Anterior cingulate cortex (tissue), 58 donors: ENCODE measurements at places on chromosomes 13 and 19.

GRCh38 chr19:41706741-41707501, 1.5 kb upstream of the CEACAM5 start:
- no peak for DNase-seq

GRCh38 chr13:36804588-36804987, 14.4 kb upstream of the RFXAP start:
- DNase-seq = no peak

- no peak for DNase-seq
These were observed 1.1 kb downstream of the SOX1 start for GRCh38 chr13:112067871-112068539.

DNA sequence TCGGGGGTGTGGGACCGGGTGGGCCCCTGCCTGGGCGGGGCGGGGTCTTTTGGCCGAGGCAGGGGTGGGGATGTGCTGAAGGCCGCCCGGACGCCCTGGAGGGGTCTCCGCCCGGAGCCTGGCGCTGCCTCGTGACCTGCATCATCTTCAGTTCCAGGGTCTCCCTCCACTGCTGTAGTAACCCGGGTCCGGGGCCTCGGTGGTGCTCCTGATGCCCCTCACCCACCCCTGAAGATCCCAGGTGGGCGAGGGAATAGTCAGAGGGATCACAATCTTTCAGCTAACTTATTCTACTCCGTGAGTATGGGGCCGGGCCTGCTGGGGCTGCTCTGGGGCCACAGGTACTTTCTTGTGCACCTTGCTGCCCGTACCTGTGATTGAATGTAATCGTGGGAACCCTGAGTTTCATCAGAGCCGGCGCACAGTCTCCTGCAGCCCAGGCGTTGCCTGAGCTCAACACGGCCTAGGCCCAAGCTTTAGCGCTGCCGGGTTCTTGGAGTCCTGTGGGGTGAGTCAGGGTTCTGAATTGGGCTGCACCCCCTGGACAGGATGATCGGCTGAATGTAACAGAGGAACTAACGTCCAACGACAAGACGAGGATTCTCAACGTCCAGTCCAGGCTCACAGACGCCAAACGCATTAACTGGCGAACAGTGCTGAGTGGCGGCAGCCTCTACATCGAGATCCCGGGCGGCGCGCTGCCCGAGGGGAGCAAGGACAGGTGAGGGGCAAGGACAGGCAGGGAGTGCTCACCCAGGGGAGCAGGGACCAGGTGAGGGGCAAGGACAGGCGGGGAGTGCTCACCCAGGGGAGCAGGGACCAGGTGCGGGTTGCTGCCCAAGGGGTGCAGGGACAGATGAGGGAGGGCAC, 10.5 kb downstream of the PEAK3 start:
- DNase-seq = no peak

DNA sequence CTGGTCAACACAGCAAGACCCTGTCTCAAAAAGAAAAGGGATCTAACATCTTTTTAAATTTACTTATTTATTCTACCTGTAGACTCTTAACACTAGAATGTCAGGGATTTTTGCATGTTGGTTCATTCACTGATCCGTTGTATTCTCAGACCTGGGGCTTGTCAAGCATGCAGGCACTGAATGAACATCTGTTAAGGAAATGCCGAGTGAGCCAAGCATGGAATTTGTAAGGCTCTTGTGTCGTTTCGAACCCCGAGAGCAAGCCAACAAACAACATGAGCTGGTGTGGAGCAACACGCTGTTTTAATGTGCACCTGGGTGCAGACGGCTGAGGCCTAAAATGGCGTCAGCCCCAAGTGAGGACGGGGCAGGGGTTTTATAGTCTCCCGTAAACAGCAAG, 10.0 kb upstream of the OR1M1 start:
- DNase-seq = no peak

GRCh38 chr19:41434450-41434849, 5.3 kb downstream of the DMAC2 start:
- DNase-seq = no peak

GRCh38 chr13:20340759-20341171, 108.6 kb upstream of the GJB6 start:
- DNase-seq = no peak

DNA sequence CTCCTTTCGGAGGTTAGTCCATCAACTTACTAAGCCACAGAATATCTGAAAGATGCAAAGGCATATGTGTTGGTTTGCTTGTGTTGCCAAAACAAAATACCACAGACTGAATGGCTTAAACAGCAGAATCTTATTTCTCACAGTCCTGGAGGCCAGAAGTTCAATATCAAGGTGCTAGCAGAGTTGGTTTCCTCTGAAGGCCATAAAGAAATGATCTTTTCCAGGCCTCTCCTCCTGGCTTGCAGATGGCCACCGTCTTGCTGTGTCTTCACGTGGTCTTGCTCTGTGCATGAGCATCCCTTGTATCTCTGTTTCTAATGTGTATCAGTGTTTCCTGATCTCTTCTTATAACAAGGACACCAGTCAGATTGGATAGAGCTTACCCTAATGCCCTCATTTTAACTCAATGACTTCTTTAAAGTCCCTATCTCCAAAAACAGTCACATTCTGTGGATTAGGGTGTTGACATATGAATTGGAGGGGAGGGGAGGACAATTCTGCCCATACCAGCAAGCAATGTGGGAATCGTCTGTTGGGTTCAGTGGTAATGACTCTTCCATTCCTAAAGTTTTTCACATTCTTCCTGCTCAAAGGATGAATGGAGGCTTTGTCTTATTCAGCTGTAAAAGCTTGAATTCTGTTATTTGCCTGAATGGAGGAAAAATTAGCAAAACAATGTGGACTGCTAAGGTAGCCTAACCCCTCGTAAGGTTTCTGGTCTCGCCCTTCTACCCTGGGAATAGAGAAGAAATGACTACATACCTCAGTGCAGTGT, 715.7 kb downstream of the DIAPH3 start:
- no peak for DNase-seq

DNA sequence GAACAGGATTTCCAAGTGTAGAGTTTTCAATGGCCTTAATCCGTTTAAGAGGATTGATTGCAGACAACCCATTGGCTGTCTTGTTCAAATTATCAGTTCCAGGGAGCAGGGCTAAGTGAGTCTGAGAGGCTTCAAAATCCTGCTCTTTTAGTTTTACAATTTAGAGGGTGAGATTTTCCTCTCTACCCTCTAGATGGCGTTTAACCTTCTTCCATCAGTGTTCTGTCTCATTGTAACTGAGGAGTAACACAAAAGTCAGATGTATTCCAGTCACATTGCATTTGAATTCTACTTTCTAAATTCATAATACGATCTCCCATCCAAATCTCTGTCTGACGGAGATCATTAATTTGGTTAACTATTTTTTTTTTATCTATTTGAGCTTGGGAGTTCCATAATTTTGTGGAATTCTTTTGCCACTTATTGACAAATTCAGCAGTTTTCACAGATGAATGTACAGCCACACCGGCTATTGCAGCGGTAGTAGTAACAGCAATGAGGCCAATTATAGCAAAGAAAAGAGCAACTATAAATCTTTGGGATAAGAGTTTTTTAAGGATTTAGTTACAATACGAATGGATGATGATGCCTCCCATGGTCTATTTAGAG, 7.8 kb upstream of the C19orf84 start:
- DNase-seq = no peak

DNA sequence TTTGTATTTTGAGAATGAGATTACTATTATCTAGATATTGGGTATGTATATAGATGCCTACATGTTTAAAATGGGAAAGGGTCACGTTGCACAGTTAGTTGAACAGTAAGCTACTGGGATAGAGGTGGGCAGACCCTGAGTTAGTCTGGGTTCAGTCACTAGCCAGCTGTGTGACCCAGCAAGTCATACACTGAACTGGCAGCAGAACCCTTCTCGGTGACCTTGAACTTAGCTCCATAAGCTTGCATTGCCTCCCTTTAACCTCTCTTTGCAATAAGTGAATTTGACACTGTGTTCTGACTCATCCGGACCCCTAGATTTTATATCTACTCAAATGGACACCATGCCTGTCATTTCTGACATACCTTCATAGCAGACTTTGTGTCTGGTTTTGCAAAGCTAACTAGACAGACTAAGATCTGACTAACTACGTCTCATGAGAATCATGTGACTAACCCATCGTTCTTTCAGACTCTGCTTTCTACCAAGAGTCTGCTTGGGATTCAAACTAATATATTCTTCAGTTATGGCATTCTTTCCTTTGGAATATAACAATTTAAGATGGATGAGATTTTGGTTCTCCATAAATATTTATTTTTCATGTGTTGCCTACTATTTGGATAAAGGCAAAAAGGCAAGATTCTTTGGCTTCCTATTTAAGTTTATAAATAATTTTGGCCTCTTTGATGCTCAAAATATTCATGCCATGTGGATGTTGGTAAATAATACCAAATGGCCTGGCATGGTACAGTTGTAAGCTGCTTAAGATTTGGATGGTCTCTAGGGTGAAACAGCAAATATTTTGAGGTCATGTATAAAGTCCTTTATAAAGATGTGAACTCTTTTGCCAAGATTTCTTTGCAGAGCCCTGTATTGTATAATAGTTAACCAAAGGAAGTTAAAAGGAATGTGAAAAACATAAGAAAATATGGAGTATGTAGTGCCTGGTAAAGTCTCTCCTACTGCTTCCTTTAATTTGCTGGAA, 159.3 kb downstream of the ITGBL1 start:
- no peak for DNase-seq

DNA sequence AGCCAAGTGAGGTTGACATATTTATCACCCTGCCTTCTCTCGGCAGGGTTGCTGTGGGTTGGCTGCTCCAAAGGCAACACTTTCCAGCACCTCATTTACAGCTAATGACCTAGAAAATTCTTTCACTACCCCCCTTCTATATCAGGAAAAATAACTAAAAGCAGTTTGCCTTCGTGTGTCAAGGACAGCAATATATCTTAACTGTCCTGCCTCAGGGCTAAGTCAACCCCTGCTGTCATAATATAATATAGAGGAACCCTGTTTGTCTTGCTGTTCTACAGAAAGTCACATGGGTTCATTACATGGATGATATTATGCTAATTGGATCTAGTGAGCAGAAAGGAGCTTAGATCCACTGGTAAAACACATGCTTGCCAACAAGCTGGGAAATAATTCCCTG, 28.1 kb upstream of the USP12 start:
- no peak for DNase-seq

GRCh38 chr13:79986890-79987289, 354.0 kb downstream of the SPRY2 start:
- no peak for DNase-seq

DNA sequence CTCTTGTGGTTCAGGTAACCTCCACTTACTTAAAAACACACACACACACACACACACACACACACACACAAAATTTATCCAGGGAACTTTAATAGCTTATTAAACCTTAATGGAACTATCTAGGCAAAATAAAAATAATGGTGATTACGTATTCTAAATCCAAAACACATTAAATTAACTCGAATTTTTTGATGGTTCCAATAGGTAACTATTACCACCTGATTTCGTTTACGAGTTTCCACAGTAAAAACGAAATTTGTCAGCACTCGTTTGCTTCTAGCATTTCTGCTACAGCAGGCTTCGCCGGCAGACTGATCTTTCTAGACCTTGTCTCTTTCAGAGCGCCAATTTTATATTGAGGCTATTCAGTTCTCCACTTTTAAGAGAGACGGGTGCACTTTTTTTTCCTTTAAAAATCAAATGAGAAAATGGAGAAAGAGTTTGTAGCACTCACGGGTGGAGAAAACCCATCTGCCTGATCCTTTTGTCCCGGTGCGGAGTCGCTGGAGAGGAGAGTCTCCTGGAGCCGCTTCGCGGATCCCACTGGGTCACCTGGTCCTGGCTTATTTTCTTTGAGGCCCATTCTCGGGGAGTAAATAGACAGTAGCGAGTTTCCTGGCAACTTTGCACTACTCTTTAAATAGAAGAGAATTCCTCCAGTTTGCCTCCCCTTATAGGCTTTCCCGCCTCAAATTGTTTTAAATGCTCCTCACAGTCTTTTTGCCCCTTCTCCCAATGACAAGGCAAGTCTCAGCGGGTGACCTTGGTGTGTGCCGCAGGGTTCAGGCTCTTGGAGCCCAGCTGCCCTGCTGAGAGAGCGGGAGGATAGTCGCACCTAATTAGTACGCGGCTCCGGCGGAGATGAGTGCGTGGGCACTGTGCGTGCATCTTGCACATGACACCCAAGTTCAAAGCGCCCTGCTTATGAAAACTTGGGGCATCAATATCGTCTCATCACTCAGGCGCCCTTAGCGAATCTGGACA, 117.0 kb downstream of the KCNRG start:
- no peak for DNase-seq

GRCh38 chr13:76271728-76272232, 614.4 kb downstream of the KCTD12 start:
- DNase-seq = no peak

- DNase-seq = no peak
These were observed 5.7 kb upstream of the DIAPH3 start for GRCh38 chr13:60169239-60170031.

GRCh38 chr19:42466521-42467182, 23.9 kb upstream of the CXCL17 start:
- no peak for DNase-seq

GRCh38 chr19:37997911-37998344, 90.9 kb downstream of the SIPA1L3 start:
- DNase-seq = no peak

- DNase-seq = no peak
These were observed 140.1 kb upstream of the SPACA7 start for GRCh38 chr13:112236016-112236415.

DNA sequence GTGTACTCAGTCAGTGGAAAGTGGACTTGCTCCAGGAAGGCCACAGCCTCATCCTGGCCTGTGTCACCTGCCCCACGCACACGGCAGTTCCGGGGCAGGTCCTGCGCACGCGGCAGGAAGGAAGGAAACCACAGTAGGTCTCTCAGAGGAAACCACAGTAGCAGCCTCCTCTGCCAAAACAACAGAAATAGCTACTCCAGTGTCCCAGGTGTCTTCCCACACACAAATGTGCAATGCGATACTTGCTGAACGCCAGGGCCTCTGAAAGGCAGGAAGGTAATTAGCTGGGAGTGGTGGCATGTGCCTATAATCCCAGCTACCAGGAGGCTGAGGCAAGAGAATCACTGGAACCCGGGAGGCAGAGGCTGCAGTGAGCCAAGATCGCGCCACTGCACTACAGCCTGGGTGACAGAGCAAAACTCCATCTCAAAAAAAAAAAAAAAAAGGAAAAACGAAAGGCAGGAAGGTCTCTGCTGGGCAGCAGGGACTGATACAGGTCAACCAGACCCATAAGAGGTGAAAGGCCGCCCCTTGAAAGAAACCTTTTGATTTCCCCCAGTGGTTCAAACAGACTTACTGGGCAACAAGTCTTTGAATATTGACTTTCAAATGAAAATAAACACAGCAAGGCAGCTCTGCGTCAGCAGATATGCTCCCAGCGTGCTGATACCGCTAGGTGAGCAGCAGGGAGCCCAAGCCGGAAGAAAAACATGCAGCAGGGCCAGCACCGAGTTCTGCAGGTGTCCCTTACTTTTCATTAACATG, 49.5 kb downstream of the CRYL1 start:
- no peak for DNase-seq

- no peak for DNase-seq
These were observed 14.6 kb downstream of the KBTBD7 start for GRCh38 chr13:41179593-41180250.
